ENCODE measurements at places on chromosomes 7 and 10. TPM values are rescaled to one million over a fixed set of nuclear protein-coding genes. Genes with fewer than 3 reads are reported as not detected.

- no peak for DNase-seq
Observed at GRCh38 chr7:8549046-8549445, 115.6 kb downstream of the NXPH1 start.

HOXA4 gene
- 4.9 TPM for total RNA-seq

GRCh38 chr7:116145245-116145852 is 65.0 kb upstream of the TES start:
- no peak for DNase-seq

CPN1 gene
- total RNA-seq, result not detected

DNA sequence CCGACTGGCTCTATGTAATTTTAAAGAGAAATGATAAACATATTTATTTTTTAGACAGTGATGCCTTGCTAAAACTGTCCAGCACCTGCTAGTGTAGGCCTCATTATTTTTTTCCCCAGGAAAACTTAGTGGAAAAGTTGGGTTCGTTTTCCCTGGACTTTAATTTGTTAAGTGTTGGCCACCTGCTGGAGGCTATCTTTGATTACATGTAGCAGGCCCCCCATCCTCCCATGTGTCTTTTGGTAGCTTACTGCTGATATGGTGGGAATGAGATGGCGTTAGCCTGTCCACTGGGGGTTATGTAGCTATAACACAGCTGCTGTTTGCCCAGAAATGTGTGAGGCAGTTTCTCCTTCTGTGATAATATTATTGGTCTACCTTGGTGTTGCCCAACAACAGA is 265.0 kb downstream of the SORCS3 start:
- DNase-seq, result no peak

GRCh38 chr7:1370738-1371137 is 88.5 kb downstream of the MICALL2 start:
- DNase-seq, result no peak

DNA sequence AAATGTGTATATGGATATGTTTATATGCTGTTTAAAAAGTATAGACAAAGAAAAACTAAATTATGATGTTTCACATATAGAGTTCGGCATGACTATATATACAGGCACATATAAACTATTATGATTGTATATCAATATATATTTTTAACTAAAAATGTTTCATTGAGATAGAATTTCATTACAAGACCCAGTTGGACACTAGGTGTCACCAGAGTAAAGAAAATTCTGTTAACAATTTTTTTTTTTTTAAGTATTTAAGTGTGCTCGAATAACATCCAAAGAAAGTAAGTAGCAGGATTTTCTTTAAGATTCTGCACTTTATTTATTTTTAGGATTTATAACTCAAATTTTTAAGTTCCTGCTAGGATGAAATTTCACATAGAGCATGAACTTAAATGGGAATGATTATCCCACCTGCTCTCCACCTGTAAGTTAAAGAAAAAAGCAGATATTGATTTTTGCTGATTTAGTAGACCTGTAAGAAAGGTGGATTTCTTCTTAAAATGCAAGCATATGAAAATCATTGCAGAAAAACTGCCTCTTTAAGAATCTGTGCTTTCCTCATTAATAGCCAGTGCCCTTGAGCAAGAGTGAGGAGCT is 961.5 kb downstream of the PCDH15 start:
- peak; percentile 9 for DNase-seq

DNA sequence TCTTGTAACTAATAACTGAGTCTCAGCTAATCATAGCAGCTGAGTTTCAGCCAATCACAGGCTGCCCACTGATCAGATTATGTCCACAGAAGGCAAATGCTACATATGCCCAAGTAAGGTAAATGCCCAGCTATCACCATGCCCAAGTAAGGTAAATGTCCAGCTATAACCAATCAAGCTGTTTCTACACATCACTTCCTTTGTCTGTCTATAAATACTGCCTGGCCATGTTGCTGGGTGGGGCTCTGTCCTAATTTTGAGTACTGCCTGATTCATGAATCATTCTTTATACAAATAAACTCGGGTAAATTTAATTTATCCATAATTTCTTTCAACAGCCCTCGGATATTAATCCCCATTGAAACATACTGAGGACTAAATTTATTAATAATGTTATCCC is 312.4 kb downstream of the CACNA2D1 start:
- DNase-seq, result no peak

TRIM74 gene
- not detected for total RNA-seq

DNA sequence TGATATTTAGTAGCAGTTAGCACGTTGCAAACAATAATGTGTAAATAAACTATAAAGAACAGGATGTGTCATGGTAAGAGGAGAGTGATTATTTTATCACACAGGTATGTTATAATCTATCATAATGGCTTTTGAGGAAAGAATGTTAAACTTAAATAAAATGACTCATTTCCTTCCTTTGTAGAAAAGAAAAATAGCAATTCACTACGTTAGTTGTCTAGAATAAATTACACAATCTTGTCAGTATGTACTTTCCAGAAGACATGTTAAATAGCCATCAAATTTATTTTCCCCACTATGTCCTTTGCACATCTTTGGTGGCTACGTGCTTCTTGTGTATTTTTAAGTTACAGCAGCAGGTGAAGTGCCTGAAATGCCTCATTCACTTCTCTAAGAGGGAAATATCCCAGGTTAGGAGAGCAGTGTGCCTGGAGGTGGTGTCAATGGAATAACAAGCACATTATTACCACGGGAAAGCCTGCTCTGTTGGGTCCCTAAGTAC is 133.8 kb downstream of the SEMA3A start:
- peak; percentile 61 for DNase-seq

- peak; percentile 34 for DNase-seq
Observed at GRCh38 chr7:25720427-25720826, 431.6 kb upstream of the NFE2L3 start.

DNA sequence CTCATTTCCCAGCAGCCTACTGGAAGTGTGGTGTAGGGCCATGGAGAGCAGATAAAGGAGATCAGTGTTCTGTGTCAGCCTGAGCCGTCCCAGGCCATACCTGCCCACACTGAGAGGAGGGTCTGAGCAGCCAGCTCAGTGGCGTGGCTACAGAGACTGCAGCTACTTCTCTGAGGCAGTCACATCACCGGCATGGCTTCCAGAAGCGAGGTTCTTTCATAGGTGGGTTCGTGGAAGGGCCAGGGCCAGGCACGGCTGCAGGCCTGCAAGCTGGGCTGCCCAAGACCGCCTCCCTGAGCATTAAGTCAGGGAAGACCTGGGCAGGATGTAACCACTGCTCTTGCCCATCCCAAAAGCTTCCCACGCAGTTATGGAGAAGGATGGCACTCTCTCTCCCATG is 34.9 kb downstream of the LDB3 start:
- DNase-seq, result no peak

- no peak for DNase-seq
Observed at GRCh38 chr7:144818511-144818910, 17.3 kb downstream of the TPK1 start.

KCP gene
- not detected for total RNA-seq

GRCh38 chr10:79313911-79314439 is 33.3 kb upstream of the PPIF start:
- DNase-seq, result no peak

CLDN15 gene
- 1.7 TPM for total RNA-seq

DNA sequence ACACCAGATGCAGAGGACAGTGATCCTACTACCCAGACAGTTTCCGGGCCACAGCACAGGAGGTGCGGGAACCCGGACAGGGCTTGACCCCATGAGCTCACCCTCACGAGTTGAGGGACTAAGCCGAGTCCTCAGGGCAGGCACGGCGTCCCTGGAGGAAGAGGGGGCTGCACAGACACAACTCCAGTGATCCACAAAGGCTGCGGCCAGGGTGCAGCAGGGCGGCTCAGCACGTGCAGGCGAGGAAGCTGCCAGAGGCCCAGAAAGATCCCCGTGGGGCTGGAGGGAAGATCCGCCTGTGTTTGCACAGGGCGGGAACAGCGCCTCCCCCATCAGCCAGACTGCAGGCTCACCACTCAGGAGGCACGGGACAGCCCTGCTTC is 45.9 kb upstream of the TMEM72 start:
- DNase-seq, result no peak

DNA sequence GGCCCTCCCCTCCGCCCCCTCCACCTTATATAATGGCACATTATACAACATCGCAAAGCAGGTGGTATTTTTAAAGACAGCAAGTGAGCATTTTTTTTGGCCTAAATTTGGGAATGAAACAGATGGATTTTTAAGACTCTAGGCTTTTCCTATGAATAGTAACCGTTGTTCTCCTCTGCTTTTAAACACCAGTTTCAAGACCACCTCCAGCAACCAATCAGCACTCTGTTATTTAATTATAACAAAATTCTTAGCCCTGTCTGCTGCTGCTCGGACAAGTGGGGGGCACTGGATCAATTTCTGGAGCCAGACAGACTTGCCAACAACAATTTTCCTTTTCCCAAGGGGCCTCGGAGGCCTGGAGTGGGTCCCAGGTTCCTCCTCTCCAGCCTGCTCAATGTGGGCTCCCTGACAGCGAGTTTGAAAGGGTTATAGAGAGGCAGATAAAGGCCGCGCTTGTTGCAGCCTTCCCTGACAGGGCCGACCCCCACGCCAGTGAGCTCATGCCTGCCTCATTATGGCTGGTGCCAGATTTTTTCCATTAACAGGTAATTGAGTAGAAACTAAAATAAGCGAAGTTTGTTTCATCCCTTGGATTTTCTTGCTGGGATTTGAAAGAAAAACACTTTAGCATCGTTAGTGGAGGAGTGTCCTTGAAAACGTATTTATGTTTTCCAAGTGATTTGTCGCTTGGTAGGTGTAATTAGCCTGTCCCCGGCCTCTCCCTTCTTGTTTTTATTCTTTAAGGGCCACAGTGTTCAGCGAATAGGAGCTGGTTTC is 227.3 kb downstream of the TCF7L2 start:
- no peak for DNase-seq

CALML5 gene
- not detected for total RNA-seq

- no peak for DNase-seq
Observed at GRCh38 chr7:150897502-150898474, 45.5 kb downstream of the AOC1 start.

DNA sequence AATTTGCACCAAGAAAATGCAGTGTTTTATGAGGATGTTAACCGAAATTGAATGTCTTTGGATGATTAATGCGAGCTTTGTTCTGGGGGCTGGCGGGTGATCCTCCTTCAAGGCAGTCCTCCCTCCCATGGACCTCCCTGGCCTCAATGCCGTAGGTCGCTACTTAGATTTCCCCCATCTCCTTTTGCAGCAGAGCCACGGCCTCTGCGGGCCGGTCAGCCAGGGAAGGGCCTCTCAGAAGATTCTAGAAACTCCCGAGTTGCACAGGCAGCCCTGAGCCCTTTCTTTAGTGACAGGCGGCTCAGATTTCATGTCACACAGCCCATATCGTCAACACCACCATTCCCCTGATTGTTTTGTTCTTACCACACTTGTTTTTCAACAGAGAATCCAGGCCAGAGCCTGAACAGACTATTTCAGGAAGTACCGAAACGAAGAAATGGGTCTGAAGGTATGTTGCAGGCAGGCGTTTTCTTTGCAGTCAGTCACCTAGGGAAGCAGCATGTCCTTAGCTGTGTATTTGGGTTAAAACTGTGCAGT is 88.2 kb upstream of the SH2B2 start:
- no peak for DNase-seq

AKR1C8 gene
- total RNA-seq, result not detected

DNA sequence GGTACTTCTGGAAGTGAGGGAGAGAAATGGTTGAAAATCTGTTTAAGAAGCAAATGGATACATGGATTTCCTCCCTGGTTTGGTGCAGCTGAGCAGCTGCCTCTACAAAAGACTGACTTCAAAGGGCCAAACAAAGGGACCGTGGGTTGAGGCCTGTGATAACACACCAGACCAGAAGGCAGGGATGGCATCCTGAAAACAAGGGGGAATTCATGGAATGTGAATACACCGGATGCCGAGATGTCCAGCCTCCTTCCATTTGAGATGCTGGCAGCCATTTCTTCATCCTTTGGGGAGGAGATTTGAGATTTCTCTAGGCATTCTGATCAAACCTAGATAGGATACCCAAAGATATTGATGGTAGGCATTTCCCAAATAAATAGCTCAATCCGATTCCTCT is 36.9 kb downstream of the TAF3 start:
- DNase-seq, result no peak

GRCh38 chr10:13922586-13922985 is 335.8 kb downstream of the PRPF18 start:
- DNase-seq, result peak; percentile 34

DNA sequence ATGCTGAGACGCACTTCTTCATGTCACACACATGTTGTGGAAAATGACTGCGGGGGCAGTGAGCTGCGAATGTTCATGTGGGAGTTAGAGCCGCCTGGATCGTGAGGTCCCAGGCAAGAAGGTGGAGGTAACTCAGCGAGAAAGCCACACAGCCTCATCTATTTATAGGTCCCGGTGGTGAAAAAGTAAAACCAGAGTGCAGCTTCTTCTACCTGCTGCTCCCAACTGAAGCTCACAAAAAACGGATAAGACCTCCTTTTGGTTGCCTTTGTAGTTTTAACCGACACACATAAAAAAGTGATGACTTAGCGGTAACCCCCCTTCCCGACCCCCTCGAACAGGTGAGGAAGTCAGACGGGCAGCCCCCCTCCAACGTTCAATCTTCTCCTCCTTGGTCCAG is 276.9 kb downstream of the GATA3 start:
- no peak for DNase-seq

- DNase-seq, result no peak
Observed at GRCh38 chr7:103656221-103656620, 210.2 kb upstream of the SLC26A5 start.

- no peak for DNase-seq
Observed at GRCh38 chr7:44258423-44258760, 57.6 kb downstream of the YKT6 start.

- no peak for DNase-seq
Observed at GRCh38 chr7:130069179-130069977, 956 bp upstream of the KLHDC10 start.

EGR2 gene
- not detected for total RNA-seq

DNA sequence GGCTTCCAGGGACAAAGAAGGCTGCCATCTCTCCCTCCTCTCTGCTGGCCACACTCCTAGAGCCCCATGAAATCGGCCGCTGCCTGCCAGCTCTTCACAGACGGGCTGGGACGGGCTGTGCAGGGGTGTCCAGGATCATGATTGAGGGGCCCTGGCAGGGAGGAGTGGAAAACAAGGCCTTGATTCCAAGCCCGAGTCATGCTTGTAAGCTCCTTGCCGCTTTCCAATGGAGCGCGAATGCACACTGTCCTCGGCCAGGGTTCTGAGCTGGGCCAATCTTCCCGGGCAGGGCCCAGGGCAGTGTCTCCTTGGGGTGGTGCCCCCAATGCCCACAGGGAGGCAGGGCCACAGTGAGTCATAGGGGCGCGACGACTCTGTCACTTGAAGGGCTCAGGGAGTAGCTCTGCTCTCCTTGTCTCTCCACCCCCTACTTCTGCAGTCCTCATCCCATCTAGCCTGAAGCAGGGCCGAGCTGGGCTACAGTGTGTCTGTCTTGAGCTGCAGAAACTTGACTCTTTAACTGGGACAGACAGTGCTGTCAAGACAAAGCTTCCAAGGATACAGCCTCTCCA is 186.2 kb upstream of the SVIL start:
- no peak for DNase-seq

GRCh38 chr10:15067154-15067553 is 21.4 kb downstream of the ACBD7 start:
- no peak for DNase-seq

TRAPPC14 gene
- total RNA-seq, result 6.4 TPM

TMEM270 gene
- total RNA-seq, result 0.32 TPM

- peak; percentile 28 for DNase-seq
Observed at GRCh38 chr7:91953618-91954017, 13.0 kb downstream of the AKAP9 start.

KCNH2 gene
- 0.30 TPM for total RNA-seq

All from M059J (cell line).